ENCODE measurements at places on chromosomes 2 and 18.
A peak's percentile ranks its signal among the peaks of the same experiment; 100 is the strongest.

- DNase-seq, result no peak
Measured at GRCh38 chr2:224772494-224772893, 56.3 kb upstream of the CCDC195 start.

- no peak for DNase-seq
Measured at GRCh38 chr2:160256507-160256906, 56.4 kb upstream of the ITGB6 start.

GRCh38 chr2:149331023-149331400 lies 625 bp downstream of the LYPD6 start:
- no peak for DNase-seq

- no peak for DNase-seq
Measured at GRCh38 chr2:154233231-154233630, 361.5 kb downstream of the GALNT13 start.

GRCh38 chr18:32333781-32334180 lies 136.9 kb downstream of the GAREM1 start:
- no peak for DNase-seq

- DNase-seq, result no peak
Measured at GRCh38 chr2:201171259-201171814, 11.6 kb upstream of the CASP10 start.

GRCh38 chr2:177474998-177475397 lies 82.4 kb downstream of the AGPS start:
- no peak for DNase-seq

DNA sequence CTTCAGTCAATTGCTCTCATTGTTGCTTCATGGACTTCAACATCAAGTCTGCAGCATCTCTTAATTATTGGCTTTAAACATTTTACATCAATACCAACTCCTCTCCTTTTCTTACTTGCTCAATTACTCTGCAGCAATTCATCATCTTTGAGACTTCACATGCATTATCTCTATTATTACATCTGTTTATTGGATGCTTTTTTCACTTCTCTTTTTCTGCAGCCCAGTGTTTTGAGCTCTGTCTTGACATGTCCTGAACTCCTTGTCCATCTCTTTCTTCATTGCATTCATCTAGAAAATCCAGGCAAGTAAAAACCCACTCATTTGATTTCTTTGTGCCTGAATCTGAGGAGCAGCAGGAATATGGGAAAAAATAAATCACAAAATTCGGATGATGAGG lies 647.9 kb downstream of the PLCL1 start:
- no peak for DNase-seq

DNA sequence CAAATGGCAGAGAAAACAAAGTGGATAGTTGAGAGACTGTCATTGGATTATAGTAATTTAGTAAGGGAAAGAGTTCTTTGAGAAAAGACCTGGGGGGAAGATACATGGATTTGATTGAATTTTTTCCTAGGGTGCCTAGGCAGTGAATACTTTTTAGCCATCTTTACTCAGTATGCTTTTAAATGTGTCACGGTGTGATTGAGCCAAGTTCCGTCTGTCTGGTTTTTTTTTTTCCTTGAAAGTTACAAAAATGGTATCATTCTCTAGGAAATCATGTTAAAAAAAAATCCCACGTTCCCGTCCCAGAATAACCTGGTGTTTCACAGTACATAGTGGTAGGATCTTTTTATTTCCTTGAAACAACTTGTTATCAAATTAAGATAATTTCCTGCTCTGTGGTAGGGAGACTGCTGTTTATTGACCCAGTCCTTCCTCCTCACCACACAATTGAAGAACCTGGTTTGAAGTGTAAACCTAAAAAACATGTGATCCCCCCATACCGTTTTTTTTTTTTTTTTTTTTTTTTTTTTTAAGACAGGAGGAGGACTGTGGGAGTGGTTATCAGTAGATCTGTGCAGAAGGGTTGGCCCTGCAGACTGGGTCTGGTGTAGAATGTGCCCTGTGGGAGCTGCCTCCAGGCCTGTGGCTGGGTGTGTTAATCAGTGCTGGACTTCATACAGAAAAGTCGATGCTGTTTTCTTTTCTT lies 55.1 kb downstream of the DGKD start:
- DNase-seq, result peak; percentile 68

- DNase-seq, result no peak
Measured at GRCh38 chr2:104880076-104880475, 26.2 kb downstream of the POU3F3 start.

DNA sequence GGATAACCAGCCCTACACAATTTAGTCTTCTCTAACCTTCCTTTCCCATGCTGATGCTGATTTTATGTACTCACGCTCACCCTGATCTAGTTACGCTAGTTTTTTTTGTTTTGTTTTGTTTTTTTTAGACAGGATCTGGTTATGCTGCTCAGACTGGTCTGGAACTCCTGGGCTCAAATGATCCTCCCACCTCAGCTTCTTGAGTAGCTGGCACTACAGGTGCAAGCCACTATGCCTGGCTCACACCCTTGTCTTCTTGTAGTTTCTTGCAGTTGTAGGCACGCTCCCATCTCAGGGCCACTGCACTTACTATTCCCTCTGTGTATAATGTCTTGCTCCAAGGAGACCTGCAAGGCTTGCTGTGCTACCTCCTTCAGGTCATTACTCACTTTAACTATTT lies 6.2 kb downstream of the PELI1 start:
- no peak for DNase-seq

- no peak for DNase-seq
Measured at GRCh38 chr18:56202678-56203077, 435.7 kb downstream of the TXNL1 start.

DNA sequence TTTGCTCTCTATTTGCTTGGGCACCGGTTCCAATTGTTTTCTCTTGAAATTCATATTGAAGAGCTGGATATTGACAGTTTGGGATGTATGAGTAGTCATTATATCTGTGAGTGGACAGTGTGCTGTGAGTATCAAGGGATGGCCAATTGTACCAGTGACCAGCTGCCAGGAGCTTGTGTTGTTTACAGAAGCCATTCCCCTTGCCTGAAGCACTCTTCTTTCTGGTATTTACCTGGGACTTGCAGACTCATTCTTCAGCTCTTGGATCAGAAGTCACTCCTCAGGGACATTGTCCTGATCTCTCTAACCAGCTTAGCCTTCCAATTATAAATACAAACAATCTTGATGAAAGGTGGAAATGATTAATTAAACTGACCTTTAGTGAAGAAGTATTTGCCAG lies 438.3 kb upstream of the LRATD1 start:
- DNase-seq, result no peak

DNA sequence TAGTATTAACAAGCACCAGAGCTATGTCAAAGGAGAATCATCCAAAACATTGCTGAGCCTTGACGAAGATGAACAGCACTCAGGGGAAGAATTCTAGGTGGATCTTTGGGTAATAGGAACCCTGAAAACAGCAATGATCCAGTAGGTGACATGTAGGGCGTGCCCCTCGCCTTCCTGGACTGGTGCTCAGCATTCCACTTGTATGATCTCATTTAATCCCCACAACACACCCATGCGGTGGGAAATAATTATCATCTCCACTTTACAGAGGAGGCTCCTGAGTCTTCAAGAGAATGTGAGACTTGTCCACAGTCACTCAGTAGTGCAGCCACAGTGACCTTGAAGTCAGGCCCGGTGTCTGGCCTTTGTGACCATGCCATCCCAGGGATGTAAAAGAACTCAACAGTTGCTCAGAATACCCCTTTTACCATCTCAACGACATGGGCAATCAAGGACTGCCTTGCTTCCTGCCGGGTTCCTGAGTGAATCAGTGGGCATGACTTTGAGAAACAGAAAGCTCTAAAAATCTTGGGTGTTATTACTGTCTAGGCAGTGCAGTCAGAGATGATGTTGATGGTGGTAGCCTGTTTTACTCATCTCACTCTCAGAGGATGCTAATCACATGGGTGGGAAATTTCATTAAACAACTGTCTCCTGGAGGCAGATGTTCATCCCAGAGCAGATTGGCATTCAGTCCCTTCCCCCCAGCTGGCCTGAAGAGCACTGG lies 161.6 kb downstream of the BCL11A start:
- no peak for DNase-seq

DNA sequence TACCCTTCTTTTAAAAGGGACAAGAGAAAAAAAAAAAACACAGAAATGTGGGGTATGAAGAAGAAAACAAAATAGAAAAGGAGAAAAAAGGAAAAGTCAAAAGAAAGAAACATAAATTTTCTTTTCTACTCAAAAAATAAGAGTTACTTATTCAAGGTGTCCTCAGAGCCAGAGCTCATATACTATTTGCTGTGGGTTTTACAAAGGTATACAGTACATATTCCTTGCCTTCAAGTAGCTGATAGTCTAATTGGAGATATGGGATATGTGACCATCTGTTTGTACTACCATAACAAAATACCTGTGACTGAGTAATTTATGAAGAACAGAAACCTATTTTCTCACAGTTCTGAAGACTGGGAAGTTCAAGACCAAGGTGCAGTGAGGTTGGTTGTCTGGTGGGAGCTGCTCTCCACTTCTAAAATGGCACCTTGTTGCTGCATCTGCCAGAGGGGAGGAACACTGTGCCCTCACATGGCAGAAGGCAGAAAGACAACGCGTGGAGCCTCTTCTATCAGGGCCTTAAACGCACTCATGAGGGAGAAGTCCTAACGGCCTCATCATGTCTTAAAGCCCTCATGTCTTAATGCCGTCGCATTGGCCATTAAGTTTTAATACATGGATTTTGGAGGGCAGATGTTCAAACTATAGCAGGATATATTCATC lies 33.9 kb downstream of the NBAS start:
- no peak for DNase-seq

GRCh38 chr2:70381821-70382220 lies 80.0 kb upstream of the FAM136A start:
- DNase-seq, result no peak

GRCh38 chr2:62826141-62826540 lies 120.6 kb downstream of the EHBP1 start:
- no peak for DNase-seq

GRCh38 chr2:186281726-186282125 lies 204.3 kb upstream of the ZC3H15 start:
- DNase-seq, result no peak

Measured in CD4-positive, alpha-beta T cell treated with Interleukin-17A for 1 hour (primary cell).